Activated CD8-positive, alpha-beta memory T cell treated with anti-CD3 and anti-CD28 coated beads for 24 hours (primary cell): ENCODE measurements at places on chromosomes 6 and 20.

GRCh38 chr6:151409260-151409659 is 17.9 kb upstream of the ZBTB2 start:
- DNase-seq = no peak

DNA sequence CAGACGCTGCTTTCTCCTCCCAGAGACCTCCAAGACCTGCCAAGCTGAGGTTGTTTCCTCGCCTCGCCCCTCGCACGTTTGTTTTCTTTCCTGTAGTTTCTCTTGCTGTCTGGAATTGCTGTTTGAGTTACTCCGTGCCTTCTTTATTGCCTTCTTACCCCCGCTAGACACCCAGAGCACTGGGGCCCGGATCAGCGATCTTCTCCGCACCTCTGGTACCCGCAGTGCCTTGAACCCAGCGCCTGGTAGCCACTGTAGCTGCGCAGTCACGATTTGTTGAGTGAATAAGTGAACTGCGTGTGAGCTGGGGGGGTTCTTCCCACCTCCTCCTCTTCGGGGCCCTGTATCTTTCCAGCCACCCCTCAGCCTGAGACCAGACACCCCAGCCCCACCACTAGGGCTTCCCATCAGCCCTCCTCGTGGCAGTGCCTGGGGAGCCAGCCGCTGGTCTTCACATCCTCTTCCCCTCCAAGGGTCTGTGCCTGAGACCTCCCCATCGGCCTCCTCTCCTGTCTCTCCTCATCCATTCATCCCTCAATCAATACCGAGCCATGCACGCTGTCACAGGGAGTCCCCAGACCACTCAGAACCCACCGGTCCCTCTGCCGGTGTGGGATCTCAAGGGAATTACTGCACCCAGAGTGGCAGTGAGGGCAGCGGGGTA is 849 bp upstream of the BMP7 start:
- no peak for DNase-seq

GRCh38 chr6:38163186-38164130 is 343.9 kb downstream of the ZFAND3 start:
- no peak for DNase-seq

DNA sequence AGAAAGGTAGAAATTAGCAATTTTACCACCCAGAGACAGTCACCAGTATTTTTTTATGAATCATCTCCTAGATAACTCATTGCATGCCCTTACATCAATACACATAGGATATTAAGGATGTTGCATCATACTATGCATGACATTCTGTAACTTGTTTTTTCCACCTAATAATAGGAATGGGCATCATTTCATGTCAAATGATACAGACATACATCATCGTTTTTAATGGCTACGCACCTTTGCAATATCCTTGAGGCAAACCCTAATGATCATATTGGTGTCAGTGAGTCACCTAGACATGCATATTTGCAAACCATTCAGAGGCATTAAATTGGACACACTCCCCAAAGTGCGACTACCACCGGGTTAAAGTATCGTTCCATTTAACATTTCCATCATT is 309.7 kb upstream of the AGPAT4 start:
- no peak for DNase-seq

GRCh38 chr6:21885111-21885510 is 291.6 kb downstream of the SOX4 start:
- DNase-seq = no peak

- no peak for DNase-seq
Observed at GRCh38 chr6:87182321-87182720, 27.0 kb downstream of the ZNF292 start.

GRCh38 chr20:58522666-58523065 is 7.5 kb upstream of the APCDD1L start:
- DNase-seq = no peak

GRCh38 chr6:22442826-22443225 is 126.5 kb upstream of the HDGFL1 start:
- DNase-seq = no peak

DNA sequence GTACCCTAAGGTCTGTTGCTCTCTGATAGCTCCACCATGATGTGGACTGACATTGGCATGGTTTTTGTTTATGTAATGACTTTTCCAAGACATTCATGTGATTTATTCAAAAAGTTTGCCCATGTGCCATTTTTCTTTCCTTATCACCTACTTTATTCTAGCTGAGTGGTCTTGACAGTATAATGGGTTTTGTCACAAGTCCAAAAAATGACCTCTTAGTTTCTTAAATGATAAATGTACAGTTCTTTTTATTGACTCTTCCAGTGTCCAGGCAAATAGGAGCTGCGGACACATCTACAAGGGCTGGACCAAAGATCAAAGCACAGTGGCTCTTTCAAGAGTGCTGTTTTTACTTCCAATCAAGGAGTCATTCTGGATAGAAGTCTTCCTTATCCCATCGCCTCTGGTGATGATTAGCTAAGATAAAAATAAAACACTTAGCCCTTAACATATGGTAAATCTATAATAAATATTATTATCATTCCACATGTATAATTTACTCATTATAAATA is 141.4 kb downstream of the MMUT start:
- DNase-seq = no peak

DNA sequence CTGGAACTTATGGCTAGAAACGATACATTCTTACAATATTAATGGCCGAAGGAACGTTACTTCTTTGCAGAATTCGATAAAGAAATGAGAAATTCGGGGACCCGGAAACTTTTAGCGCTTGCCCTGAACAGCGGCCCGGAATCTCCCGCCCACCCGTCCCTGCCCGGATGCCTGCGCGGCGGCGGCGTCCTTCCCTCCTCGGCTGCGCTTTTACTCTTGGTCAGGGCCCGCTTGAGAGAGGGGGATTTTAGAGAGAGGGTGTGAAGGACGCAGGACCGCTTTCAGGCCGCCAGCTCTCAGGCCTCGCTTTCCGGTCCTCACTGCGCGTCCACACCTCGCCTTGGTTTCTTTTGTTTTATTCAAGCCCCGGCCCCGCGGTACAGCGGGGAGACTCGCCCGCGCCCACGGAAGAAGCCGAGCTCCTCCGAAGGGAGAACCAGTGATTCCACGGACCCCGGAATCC is 243.7 kb downstream of the ARID1B start:
- no peak for DNase-seq

GRCh38 chr6:98840385-98840784 is 6.0 kb downstream of the POU3F2 start:
- no peak for DNase-seq

- no peak for DNase-seq
Observed at GRCh38 chr6:23350752-23351453, 775.1 kb upstream of the NRSN1 start.

DNA sequence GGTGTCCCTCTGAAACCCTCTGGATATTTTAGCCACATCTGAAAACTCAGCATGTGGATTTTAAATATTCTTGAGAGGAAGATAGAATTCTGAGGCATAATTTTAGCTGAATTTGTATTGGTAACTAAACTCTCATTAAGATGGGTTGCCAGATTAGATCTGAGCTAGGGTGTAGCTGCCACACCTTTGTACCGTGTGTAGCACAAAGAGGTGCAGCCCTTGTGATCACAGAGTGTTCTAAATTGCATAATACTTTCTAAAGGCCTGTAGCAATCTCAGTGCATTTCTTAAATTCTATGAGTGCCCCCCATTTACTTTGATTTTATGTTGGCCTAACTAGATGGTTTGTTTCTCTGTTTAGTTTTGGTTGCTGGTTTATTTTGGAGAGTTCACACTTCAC is 53.0 kb downstream of the FLRT3 start:
- DNase-seq = no peak

GRCh38 chr6:37579444-37580067 is 79.9 kb upstream of the CCDC167 start:
- no peak for DNase-seq

GRCh38 chr6:15276036-15276985 is 30.4 kb downstream of the JARID2 start:
- peak; percentile 32 for DNase-seq

GRCh38 chr6:54135665-54136369 is 24.6 kb downstream of the MLIP start:
- DNase-seq = no peak

- DNase-seq = no peak
Observed at GRCh38 chr6:53479871-53480270, 65.0 kb downstream of the GCLC start.

- DNase-seq = no peak
Observed at GRCh38 chr6:73738367-73739028, 42.5 kb downstream of the CD109 start.

DNA sequence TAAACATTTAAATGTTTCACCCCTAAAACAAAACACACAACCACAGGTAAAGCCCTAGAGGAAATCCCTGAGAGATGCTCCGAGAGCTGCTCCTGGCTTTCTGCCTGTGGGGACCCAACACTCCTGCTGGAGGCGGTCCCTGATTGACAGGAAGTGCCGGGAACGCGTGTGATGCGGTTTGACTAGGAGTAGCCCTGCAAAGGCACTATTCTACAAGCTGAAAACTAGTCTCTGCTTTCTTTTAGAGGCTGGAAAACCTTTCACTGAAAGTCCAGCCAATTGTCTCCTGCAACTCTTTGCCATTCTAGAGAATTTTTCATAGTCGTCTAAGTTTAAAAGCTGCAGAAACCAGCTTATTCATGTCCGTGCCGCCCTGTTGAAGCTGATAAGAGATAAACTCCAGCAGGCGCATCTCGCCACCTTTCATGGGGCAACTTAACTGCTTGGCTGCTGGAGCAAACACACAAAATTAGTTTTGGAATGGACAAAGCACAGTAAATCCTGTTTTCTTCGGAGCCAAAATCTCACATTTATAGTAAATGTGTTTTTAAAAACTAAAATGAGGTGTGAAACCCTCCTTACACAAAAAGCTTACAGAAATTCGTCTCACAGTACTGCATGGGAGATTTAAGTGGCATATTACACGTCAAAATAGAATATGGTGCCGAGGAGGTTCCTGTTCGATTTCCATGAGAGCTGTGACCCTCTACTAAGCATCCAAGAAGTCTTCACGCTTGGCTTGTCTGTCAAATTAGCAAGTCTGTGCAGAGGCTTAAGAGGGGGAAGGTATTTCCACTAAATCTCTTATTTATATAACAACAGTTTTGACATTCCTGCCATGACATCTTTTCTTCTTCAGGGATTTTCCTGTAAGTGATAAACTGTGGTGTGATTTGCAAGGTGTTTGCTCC is 46.9 kb downstream of the DACT2 start:
- no peak for DNase-seq
